ENCODE measurements at places on chromosomes 2 and 18. TPM values are rescaled to one million over a fixed set of nuclear protein-coding genes. Genes with fewer than 3 reads are reported as not detected.

GRCh38 chr2:227657199-227657845 is 9.3 kb upstream of the SCYGR5 start:
- peak; percentile 85 for DNase-seq

- no peak for DNase-seq
Measured at GRCh38 chr18:6547476-6547875, 132.8 kb upstream of the L3MBTL4 start.

DNA sequence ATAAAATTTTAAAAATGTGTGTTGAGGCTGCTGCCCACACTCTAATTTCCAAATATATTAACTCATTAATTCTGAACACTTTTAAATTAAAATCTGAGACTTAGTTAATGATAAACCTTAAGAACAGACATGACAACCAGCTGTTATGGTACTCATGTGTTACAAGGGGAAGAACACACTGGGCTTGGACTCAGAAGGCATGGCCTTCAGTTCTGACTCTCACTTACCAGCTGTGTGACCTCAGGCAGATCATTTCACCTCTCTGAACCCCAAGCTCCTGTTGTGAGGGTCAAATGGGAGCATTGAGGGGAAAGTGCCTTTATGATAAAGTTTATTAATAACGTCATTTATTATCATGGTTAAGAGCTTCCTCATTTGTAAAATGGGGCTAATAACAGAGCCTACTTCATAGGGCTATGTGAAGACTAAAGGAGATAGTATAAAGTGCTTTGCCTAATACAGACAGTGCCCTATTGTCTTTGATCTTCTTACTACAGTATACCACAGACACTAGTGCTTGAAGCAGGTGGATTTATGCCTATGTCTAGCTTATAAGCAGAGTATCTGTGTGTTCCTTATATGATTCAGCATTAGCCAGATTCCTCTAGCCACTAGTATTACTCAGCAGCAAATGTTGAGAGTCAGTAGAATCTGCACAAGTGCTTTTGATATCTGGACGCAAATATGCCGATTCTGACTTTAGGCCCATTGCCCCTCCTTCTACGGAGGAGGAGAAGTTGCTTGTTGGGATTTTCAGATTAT is 99.6 kb downstream of the SGPP2 start:
- no peak for DNase-seq

GRCh38 chr2:31049916-31050588 is 88.2 kb downstream of the GALNT14 start:
- DNase-seq = no peak

- DNase-seq = no peak
Measured at GRCh38 chr18:77804382-77804781, 554.7 kb downstream of the GALR1 start.

DNA sequence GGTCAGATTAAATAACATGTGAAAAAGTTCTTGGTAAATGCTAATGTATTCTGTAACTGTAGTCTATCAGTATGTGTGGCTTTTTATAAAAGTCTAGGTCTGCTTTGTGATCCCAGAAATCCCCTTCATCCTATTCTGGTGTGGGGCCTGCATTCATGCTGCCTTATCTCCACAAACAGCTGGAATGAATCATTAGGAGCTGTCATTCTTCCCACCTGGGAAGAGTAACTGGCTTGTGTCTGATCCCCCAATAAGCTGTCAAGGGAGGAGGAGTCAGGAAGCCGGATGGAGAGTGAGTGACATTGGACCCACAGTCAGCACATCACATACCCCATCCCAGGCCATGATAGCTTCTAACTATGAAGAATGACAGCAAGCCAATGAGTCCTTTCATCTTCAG is 81.1 kb upstream of the EPHA4 start:
- peak; percentile 2 for DNase-seq

ACSL3 gene
- 119 TPM for polyA plus RNA-seq

RRM2 gene
- 61.3 TPM for polyA plus RNA-seq
